ENCODE measurements at places on chromosomes 2 and 18.

- no peak for DNase-seq
These were observed 41.2 kb upstream of the GORASP2 start for GRCh38 chr2:170887896-170888295.

- no peak for DNase-seq
These were observed 275.3 kb upstream of the RAB12 start for GRCh38 chr18:8333961-8334360.

DNA sequence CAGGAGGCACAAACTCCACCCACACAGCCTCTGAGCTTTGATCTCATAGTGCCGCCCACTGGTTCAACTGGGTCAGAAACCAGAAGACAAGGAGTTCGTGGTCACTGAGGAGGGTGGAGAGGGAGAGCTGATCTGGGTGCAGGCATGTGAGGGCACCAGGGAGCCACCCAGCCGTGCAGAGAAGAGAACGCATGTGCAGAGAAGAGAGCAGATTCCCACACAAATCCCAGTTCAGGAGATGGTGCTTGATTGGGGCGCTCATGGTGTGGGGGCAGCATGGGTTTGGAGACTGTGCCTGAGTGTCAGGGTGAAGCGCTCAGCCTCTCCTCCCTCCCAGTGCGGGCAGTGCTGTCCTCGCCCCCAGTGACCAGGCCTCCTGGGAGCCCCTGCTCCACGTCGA lies 375.2 kb upstream of the MYT1L start:
- no peak for DNase-seq

GRCh38 chr2:142952793-142953494 lies 75.5 kb downstream of the KYNU start:
- DNase-seq, result no peak

- DNase-seq, result no peak
These were observed 138.9 kb downstream of the MEIS1 start for GRCh38 chr2:66573821-66574233.
